ENCODE measurements at places on chromosomes 13 and 19. TPM values are rescaled to one million over a fixed set of nuclear protein-coding genes. Genes with fewer than 3 reads are reported as not detected.

DNA sequence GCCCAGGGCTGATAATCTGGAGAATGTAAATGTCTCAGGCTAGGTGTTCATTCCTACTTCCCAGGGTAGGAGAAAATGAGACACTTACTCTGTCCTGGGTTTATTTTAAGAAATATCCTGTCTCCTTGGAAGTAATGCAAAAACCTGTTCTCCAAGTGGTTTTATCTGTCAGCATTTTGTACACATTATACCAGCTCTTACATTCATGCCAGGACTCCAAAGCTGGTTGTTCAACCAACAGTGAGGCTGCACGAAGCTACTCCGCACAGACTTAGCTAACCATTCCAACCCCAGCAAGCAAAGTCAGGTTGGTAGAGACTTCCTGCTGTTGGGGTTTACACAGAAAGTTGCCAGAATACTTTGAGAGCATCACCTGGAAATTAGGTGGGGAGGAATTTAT lies 55.6 kb downstream of the SLC7A1 start:
- DNase-seq: no peak

GRCh38 chr13:30529085-30529834 lies 63.5 kb upstream of the HMGB1 start:
- DNase-seq: no peak

Gene ZNF562
- 25.0 TPM for polyA plus RNA-seq

GRCh38 chr13:74221752-74222151 lies 87.5 kb upstream of the KLF12 start:
- DNase-seq: no peak

Gene HIPK4
- 0.18 TPM for polyA plus RNA-seq

- DNase-seq: no peak
These were observed 10.7 kb upstream of the KPTN start for GRCh38 chr19:47494729-47495128.

DNA sequence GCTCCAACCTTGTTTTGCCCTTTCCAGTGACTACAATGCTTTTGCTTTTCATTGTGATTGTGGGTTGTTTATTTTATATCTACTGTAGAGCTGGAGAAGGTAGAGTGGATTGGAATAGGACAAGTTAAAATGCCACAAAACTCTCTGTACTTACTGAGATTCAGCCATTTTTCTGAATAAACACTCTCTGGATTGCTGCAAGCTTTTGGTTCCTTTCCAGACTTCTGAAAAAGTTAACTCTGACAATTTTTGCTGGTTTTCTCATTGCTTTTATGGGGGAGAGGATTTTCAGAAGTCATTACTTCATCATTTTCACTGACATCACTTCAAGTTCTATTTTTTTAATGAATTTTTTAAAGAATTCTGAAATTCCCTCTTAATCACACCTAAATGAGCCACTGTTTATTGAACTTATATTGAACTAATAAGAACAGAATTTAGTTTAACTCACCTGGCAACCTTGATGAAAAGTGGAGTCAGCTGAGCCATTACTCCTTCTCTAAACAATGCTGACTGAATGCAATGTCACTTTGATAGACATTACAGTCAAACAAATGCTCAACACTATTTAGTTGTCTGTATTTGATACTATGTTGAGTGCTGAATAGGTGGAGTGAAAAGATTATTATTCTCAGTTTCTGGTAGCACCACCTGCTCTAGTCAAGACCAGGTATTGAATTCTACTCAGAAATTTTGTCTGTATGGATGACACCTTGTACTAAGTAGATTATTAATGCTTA lies 303.5 kb downstream of the DLEU7 start:
- no peak for DNase-seq

DNA sequence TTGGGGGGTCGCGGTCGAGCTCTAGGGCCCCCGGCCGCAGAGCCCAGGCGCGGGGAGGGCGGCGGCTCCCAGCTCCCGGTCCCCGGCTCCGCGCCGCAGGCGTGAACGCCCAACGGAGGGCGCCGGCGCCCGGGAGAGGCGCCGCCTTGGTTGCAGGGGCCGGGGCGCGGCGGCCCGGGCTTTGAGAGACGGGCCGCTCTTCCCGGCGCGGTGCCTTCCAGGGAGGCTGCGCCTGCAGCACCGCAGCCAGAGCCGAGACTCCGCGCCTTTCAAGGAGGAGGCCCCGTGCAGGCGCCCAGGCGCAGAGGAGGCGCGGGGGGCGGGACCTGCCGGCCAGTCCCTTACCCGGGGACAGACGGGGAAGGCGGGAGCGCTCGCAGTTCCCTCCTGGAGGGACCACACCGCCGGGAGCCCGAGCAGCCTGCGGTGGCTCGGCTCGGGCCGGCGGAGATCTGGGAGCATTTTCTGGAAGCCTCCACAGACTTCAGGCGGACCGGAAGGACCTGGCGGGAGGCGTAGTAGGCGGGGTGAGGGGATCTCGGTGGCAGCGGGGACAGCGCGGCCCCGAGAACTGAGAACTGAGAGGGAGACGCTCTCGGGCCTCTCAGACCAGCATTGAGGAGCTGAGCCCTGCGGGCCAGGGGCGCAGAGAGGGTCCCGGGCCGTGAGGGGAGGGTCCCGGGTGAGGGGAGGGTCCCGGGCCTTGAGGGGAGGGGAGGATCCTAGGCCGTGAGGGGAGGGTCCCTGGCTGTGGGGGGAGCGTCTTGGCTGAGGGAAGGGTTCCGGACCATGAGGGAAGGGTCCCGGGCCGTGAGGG lies 25.5 kb upstream of the MCF2L start:
- DNase-seq: no peak

GRCh38 chr13:109940637-109941036 lies 154.3 kb upstream of the IRS2 start:
- DNase-seq: no peak

DNA sequence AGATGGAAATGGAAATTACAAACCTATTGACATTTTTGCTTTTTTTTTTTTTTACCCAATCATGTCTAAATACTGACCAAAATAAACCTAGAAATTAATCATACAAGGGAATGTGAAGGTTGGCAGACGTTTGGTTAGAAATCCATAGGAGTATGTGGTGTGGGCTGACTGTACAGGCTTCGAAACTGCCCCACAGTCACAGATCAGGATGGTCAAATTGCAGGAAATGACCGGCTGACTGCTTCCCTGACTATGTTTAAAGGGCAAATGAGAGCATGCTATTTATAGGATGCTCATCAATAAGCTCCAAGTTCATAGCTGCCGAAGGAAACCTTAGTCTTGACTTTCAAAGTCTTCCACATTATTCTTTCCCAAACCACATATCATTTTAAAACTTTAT lies 118.4 kb downstream of the COG6 start:
- DNase-seq: no peak

Gene GATAD2A
- polyA plus RNA-seq: 51.1 TPM

- no peak for DNase-seq
These were observed 18.0 kb upstream of the CD22 start for GRCh38 chr19:35310811-35311465.

DNA sequence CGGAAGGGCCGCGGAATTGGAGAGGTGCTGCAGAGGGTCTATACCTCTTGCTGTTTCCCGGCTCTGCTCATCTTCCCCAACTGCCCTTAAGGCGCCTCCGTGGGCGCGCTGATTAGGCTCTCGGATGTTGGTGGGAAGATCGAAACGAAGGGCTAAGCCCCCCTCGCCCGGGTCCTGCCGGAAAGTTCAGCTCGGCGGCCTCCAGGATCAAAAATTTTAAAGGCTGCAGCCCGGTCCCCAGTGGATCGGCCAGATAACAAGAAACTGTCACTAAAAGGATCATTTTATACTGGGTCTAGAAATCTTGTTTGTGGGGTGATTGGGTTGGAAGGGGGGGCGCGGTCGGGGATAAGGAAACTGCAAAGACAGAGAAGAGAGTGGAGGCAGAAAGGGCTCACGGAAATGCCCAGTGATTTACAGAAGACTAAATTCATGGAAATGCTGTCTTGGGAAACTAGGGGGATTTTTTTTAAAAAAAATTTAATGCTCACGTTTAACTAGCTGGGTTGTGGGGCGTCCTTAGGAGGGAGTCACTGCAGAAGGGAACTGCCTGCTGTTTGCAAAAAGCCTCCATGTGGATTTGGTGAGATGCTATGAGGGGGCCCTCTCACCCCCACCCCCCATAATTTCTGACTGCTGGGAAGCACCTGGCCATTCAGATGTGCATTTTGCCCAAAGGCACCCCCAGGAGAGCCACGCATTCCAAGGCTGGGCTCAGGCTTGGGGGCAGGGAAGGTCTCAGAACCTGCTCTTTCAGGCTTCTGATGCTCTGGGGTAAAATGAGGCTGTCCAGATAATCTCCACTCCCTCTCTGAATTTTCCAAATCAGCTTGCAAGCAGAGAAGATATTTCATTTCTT lies 7.7 kb downstream of the CDX2 start:
- DNase-seq: no peak

DNA sequence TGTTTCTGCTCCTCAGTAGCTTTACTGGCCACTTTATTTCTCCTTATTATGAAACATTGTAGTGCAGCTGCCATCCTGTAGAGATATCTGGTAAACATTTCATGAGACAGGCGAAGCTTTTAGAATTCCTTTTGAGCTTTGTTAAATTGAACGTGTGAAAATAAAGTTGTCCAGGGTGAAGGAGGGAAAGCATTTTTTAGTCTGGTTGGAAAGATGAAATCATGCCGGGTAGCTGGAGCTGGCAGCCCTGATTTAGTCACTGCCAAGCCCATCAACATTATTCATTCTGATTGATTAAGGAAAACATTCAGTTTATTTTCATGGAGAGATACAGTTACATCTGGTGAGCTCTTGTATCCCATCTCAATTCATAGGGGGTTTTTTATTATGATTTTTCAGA lies 326.2 kb upstream of the GPC6 start:
- DNase-seq: no peak

Gene SIGLEC14
- polyA plus RNA-seq: 1.8 TPM

- no peak for DNase-seq
These were observed 468 bp downstream of the HMGB1 start for GRCh38 chr13:30465343-30465592.

DNA sequence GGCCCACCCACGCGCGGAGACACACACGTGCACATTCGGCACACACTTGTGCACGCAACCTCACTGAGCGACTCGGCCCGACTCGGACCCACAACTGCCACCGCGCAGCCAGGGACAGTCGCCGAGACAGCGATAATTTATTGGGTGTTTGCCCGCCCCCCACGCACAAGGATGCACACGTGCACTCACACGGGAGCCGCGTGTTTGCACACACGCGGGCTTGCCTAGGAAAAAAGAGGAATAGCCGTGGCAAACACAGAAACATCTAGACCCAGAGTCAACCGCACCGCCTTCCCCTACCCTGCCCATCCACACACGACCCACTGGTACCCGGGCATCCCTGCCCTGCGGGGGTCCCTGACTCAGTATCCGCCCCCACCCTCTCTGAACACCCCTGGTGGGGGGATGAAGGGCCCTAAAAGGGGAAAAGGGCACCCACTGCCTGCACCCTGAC lies 1.1 kb upstream of the SSBP4 start:
- no peak for DNase-seq

DNA sequence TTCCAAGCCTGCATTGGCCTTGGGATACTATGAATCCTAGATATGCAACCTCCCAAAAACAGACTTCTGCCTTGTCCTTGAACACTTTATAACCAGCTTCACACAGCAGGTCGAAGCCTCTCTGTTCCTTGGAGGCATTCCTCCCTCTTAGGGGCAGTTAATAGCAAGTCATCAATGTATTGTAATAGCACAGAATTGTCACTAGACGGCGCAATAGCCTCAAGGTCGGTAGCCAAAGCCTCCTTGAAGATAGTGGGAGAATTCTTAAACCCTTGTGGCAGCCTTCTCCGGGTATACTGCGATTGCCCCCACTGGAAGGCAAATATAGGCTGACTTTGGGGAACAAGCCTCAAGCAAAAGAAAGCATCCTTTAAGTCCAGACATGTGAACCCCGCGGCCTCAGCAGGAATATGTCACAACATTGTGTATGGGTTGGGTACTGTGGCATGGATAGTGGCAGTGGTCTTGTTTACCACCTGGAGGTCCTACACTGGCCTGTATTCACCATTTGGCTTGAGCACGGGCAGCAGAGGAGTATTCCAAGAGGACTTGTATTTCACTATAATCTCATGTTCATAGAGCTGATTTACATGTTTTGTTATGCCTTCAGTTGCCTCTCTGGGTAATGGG lies 61.1 kb downstream of the ZNF431 start:
- DNase-seq: peak; percentile 32

Gene LIM2
- not detected for polyA plus RNA-seq

Gene CRLF1
- polyA plus RNA-seq: 215 TPM

GRCh38 chr13:36445891-36446351 lies 13.6 kb downstream of the CCNA1 start:
- DNase-seq: no peak

GRCh38 chr13:62879071-62879470 lies 1463.4 kb upstream of the PCDH20 start:
- DNase-seq: no peak

- peak; percentile 64 for DNase-seq
These were observed 333.9 kb downstream of the UQCRFS1 start for GRCh38 chr19:28878862-28879566.

GRCh38 chr19:51100601-51101000 lies 7.6 kb downstream of the CTU1 start:
- no peak for DNase-seq

- no peak for DNase-seq
These were observed 479.4 kb downstream of the IRS2 start for GRCh38 chr13:109307027-109307426.

- no peak for DNase-seq
These were observed 77.5 kb downstream of the DLEU7 start for GRCh38 chr13:50766013-50766412.

GRCh38 chr19:7701654-7702457 lies at the start of gene FCER2:
FCER2 (minus strand) TSS chr19:7702131; CDS start chr19:7699760, 2,371 bp downstream.
- no peak for DNase-seq

GRCh38 chr19:35247526-35248309 lies 1.1 kb upstream of the LSR start:
- peak; percentile 82 for DNase-seq

Gene ARL11
- polyA plus RNA-seq: 0.86 TPM

DNA sequence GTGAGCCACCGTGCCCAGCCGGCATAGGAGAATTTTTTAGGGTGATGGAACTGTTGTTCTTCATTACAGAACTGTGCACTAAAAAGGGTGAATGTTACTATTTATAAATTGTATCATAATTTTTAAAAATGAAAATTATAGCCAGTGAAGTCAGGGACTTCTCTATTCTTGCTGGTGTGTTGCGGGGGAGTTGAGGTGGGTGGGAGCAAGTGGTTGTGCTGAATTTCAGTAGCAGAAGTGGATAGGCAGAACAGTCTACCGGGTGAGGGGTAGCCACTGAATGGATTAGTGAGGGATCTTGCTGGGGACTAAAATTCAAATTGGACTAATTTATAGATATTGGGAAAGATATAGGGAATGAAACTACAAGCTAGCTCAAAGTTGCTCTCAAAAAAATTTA lies 74.0 kb downstream of the CAB39L start:
- no peak for DNase-seq
